ENCODE measurements at places on chromosomes 2 and 18.

DNA sequence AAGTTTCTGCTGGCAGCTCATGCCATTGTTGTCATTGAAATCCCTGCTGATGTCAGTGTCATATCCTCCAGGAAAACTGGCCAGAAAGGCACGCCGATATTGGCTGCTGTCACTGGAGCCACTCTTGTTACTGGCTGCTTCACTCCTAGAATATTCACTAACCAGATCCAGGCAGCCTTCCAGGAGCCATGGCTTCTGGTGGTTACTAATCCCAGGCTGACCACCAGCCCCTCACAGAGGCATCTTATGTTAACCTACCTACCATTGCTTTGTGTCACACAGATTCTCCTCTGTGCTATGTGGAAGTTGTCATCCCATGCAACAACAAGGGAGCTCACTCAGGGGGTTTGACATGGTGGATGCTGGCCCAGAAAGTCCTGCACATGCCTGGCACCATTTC lies 27.0 kb upstream of the MTX2 start:
- no peak for DNase-seq

GRCh38 chr2:201523506-201523905 lies 72.0 kb downstream of the STRADB start:
- DNase-seq = peak; percentile 54

DNA sequence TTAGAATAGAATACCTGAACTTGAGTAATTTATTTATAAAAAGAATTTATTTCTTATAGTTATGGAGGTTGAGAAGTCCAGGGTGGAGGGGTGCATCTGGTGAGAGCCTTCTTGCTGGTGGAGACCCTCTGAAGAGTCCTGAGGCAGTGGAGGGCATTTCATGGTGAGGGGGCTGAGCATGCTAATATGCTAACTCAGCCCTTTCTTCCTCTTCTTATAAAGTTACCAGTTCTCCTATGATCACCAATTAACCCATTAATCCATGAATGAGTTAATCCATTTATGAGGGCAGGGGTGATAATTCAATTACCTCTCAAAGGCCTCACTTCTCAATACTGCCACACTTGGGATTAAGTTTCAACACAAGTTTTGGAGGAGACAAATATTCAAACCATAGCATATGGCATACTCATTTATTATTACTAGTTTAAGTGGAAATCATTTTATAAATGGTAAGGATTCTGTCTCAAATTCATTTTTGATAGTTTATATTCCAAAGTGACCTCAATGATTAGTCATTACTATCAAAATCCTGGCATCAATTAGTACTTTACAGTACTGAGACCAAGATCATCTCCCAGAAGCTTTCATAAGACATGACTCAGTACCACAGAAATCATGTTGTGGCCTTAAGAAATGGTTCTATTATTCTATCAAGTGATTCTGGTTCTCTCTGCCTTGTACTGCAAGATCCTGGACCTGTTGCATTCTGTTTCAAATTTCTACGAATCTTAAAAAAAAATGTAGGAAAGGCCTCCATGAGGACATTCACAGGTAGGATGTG lies 5.5 kb downstream of the ZNF396 start:
- peak; percentile 74 for DNase-seq

- peak; percentile 92 for DNase-seq
Observed at GRCh38 chr2:150586858-150587257, 99.4 kb upstream of the RND3 start.

DNA sequence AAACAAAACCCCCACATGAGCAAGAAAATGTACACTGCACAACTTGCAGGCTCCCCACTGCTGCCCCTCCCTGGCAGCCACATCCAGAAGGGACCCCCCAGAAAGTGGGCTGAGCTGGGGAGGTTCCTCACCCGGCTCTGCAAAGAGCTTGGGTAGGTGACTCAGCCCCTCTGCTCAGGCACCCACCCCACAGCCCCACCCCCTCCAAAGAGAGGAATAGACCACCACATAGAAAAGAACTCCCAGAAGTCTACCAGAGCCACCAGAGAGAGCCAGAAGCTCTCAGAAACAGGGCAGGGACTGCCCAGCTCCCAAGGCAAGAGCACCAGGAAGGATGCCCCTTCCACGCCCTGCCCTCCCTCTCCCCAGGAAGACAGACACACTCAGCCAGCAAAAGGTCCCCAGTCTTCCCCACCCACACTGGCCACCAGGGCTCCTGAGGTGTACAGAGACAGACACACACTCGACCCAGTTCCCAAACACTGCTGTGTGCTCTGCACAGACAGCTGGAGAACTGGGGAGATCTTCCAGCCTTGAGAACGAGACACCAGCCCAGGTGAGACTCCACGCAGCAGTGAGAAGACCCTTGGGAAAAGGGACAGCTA lies 28.2 kb downstream of the BIN1 start:
- DNase-seq = no peak

- peak; percentile 37 for DNase-seq
Observed at GRCh38 chr2:101699755-101700461, 2.4 kb downstream of the MAP4K4 start.

DNA sequence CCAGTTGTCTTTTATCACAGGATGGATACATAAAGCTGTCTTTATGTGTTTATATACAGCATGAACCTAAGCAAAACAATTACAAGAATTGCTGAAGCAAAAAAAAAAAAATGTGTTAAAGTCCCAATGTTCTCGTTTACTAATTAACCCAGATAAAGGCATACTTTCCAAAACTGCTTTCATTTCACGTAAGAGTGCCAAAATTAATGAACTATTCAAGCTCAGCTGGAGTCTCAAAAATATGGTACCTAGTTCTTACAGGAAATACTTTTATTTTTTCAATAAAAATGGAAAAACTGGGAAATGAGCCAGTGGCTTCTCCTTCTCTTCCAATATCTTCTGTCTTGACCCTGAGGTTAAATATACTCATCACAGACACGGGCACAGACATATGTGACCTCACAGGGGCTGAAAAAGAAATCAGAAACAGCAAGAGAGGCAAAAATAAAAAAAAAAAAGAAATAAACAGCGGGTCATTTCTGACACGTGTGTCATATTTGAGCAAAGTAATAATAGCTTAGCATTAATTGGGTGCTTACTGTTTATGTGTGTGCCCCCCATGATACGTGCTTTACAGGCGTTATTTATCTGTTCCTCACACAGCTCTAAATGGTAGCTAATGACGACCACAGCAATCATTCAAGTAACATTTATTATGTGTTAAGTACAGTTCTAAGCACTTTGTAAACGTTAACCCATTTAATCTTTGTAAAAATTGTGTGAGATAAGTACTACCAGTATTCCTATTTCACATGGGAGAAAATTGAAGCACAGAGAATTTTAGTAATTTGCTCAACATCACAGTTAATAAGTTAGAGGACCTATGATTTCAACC lies 158.0 kb upstream of the MMADHC start:
- no peak for DNase-seq

GRCh38 chr2:67304300-67304890 lies 92.7 kb upstream of the ETAA1 start:
- peak; percentile 23 for DNase-seq

GRCh38 chr2:131031875-131032274 lies 61.4 kb downstream of the FAM168B start:
- DNase-seq = no peak

DNA sequence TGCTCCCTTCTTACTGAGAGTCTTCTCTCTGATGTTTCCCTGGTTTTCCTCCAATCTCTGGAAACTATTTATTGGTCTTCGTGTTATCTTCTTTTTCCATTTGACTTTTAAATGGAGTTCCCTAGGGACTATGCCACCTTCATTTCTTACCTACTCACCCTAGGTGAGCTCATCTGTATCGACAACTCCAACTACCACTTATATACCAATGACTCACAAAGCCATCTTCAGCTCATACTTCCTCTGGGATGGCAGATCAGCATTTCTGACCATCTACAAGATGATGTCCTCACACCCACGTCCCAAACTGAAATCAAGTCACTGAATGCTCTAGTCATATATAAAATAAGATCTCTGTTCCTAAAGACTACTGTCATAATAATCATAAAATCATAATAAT lies 40.6 kb downstream of the CFAP210 start:
- no peak for DNase-seq

Measured in HFFc6 (cell line).